ENCODE measurements at places on chromosomes 3 and 15.
A peak's percentile ranks its signal among the peaks of the same experiment; 100 is the strongest.

GRCh38 chr3:16404349-16404895 is 109.1 kb downstream of the RFTN1 start:
- DNase-seq = no peak

GRCh38 chr3:17911986-17912760 is 169.7 kb upstream of the TBC1D5 start:
- DNase-seq = no peak

DNA sequence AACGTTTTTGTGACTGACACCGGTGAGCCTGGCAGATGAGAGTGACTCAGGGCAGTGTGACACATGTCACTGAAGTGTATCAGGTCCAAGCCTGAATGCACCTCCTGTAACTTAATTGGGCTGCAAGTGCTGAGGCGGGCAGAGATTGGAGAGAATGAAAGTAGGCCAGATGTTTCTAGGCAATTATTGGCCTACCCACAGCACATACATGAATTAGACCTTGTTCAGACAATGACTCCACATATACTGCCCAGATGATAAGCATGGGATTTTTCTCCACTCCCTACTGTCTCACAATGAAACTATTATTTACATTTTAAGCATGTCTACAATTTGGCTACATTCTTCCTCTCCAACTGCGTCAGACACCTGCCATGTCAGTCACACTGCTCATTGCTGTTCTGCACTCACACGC is 187.3 kb upstream of the ZNF385D start:
- DNase-seq = no peak

DNA sequence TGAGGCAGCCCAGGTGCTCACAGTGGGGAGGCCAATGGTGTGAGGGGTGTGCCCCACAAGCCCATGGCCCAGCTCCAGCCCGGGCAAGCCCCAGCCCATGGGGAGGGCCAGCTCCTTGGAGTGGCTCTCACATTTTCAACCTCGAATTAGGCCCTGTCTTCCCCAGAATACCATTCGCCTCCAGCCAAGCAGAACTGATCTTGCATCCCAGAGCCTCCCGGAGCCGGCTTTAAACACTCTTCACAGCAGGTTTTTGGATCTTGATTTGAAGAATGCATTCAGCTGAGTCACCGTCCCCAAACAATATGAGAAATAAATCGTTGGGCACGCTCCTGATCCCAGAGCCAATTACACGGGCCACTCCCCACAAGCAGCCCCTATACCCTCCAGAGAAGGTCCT is 23.7 kb downstream of the TPRA1 start:
- DNase-seq = no peak

GRCh38 chr3:32946973-32947788 is 4.3 kb upstream of the CCR4 start:
- DNase-seq = no peak

GRCh38 chr3:193870376-193871219 is 265.4 kb upstream of the HES1 start:
- no peak for DNase-seq

DNA sequence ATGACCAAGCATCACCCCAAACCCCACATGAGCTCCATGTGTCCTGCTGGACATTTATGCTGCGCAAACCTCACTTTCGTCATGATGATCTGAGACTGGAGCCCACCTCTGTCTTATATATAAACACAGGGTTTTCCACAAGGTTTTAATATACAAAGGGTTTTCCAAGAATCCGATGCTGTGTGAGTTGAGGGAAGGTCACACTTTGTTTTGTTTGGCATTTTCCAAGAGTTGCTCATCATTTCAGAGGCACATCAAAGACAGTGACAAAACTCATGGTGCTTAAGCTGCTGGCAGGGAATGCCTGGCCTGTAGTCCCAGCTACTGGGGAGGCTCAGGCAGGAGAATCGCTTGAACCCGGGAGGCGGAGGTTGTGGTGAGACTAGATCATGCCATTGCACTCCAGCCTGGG is 20.0 kb downstream of the EFCC1 start:
- DNase-seq = no peak

DNA sequence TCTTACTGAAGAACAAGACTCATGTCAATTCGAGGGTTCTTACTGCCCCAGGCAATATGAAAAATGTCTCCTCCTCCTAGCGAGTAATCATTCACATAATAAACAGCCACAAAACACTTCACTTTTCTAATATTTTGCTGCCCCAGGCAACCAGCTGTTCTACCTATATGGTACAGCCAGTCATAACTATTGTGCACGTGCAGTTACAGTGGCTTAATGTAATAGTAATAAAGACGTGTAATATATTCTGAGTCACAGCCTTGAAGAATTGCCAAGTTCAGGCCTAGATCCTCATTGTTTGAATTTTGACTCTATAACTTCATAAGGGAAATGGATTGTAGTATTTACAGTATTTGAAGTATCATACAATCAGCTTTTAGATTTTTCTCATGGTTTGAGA is 1250.0 kb upstream of the GBE1 start:
- no peak for DNase-seq

DNA sequence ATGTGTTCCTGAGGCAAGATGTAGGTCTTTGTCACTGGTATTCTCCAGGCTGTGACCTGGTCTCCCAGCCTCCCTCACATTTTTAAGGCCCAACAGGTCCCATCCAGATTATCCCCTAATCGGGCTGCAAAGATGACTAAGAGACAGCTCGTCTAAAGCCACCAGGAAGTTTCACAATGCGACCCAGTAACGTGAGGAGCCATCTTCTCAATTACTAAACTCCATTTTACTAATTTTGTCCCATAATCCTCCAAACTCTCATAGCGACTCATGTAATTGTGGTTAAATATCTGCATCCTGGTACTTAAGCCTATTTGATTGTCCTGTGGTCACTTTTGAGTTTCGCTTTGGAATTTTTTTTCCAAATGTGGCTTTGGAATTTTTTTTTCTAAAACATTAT is 8.7 kb upstream of the PLA2G4F start:
- DNase-seq = no peak

- DNase-seq = no peak
Observed at GRCh38 chr3:141334627-141335250, 33.6 kb upstream of the ZBTB38 start.

GRCh38 chr15:60255390-60255789 is 142.4 kb downstream of the ANXA2 start:
- DNase-seq = no peak

- no peak for DNase-seq
Observed at GRCh38 chr15:21268436-21268940, 171.8 kb downstream of the POTEB3 start.

- no peak for DNase-seq
Observed at GRCh38 chr15:67077641-67078215, 12.3 kb downstream of the SMAD3 start.

DNA sequence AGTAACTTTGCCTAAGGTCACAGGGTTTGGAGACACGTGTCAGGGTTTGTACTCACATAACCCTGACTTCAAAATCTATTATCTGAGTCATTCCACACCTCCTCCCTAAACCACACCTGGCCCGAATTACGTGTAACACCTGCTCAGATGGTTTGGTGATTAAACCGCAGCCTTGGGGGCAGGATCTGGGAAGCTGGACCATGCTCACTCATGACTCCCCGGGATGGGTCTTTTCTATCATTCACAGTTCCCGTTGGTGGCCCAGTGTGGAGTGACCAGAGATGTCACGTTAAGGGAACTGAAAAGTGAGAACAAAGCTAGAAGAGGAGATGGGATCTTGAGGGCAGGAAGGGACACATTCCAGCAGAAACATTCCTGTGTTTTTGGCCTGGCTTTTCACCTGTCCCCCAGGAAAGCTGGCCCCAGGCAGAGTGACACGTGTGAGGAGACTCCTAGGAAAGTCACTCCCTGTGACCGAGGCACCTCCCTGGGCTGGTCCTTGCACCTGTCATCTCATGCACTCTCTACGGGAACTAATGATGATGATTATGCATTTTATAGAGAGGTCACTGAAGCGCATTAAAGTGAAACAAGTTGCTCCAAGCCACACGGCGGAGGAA is 75.4 kb upstream of the POMGNT2 start:
- DNase-seq = no peak

DNA sequence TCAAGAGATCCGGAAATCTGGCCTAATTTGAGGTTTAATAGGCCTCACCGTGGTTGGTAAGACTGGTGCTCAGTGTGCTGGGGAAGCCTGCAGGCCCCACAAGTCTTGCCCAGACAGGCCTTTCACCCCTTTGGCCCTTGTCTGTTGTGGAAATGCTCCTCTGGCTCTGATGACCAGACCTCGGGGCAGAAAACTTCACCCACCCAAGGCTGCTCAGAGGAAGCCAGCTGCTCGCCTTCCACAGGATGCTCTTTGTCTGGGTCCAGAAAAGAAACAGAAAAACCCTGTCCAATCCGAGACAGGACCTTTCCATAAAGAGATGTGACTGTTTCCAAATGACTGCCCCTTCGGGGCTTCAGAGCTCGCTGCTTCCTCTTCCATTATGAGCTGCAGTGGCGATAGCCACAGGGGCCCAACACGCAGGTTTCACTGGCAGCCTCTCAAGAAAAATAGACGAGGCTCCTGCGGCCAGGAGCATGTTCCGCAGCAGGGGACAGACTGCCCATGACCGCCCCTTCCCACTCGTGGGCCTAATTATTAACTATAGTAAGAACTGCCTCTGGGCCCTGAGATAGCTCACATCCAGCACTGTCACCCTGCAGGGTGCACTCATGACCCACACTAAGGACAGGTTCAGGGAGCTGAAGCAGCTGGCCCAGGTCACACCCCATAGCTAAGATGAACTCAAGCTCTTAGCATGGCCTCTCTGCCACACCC is 6.8 kb upstream of the SNX22 start:
- no peak for DNase-seq

DNA sequence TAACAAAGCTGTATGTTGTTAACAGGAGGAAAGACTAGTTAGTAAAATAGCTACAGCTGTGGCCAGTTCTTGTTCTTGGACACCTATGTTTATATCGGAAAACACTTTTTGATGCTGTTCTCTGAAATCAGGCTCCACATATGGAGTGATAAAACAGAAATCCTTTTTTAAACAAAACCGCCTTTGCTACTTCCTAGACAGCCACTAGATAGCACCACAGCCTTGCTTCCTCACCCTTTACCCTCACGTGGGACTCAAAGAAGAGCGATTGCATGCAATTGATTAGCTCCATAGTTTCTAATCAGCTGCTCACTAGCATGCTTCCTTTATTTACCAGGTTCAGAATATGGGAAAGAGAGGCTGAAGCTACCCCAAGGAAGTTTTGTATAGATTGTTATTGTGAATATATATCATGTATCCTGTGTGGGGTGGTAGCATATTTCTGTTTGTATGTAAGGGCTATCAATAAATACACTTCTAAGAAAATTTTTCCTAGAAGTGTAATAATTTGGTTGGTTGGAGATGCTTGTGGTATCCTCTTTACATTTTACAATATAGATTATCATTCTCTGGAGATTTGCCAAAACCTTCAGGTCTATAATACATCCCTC is 4.3 kb upstream of the MTFMT start:
- no peak for DNase-seq

- DNase-seq = no peak
Observed at GRCh38 chr3:60434950-60435349, 816.3 kb downstream of the FHIT start.

DNA sequence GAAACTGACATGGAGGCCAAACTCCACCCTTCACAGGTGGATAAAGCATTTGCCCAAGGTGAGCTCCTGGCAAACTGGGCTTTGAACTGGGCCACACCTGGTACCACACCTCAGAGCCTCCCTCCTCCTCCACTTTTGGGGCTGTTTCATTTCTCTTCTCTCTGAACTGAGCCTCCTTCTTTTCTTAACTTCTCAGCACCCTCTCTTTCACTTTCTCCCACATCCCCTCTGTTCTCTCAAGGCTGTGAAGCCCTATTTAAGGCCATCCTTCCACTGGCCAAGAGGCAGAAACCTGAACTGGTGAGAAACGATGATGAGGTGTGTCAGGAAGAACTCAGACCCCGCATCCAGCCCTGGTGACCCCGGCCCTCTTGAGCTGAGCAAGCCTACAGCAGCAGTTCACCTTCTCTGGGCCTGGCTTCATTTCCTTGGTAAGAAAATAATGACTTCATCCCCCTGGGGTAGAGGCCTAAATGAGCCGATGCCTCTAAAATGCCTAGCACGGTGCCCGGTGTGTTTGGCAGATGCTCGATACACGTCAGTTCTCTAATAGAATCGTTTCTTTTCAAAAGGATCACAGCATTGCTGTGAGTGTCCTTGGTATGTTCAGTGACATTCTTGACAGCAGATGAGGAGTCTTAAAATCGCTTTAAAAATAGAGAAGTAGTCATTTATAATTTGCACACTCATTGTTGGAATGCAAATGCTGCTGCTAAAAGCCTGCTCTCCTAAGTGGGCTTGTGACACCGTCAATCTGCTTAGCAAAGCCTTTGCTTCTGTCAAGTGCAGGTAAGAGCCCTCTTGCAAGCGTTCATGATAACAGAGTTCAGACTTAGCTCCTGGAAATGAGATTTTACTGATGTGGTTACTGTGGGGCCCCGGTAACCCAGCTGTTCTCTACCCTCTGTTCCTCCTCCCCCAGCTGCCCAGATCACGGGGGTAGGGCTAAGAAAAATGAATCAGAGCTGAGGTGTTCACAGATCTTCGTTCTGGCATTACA is 97.7 kb upstream of the ATP2B2 start:
- no peak for DNase-seq

- DNase-seq = peak; percentile 75
Observed at GRCh38 chr3:32596909-32597369, 26.3 kb upstream of the DYNC1LI1 start.

GRCh38 chr3:177358977-177359592 is 161.8 kb upstream of the TBL1XR1 start:
- DNase-seq = peak; percentile 49

DNA sequence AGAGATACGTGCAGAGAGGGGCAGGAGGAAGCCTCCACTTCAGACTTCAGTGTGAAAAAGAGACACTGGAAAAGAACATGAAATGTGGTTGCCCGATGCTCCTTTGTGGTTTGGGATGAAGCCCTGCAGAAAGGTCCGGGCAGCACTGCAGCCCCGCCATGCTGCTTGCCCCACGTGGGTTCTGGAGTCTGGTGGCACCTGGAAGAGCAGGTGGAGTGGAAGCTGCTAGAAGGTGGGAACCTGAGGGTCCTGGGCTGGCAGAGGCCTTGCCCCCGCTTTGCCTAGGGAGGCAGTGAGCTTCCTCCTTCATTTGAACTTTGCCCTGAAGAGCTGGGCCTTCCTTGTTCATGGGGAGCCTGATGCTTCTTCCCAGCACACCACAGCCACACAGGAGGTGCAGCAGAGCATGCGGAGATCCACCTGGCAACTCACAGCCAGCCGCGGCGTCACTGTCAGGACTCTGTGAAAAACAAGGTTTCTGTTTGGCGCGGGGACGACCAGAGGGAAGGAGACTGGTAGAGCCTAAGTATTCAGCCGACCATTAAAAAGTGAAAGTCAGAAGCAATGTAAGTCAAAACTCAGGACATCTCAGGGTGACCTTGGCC is 59.0 kb downstream of the APBA2 start:
- no peak for DNase-seq

Measured in heart left ventricle (tissue), 16 donors.